A549 treated with Mapracorat at 1 μM for 4 hours (cell line): ENCODE measurements at places on chromosomes 1 and 21. TPM values are rescaled to one million over a fixed set of nuclear protein-coding genes. Genes with fewer than 3 reads are reported as not detected.

Gene PDZK1
- total RNA-seq, result 0.72 to 1.1 TPM (median 0.83 TPM) in 5 replicates

Gene DDR2
- 0.21 to 0.57 TPM (median 0.41 TPM) in 5 replicates for total RNA-seq

Gene FAM78B
- total RNA-seq, result 0.19 to 0.35 TPM (median 0.24 TPM) in 5 replicates

Gene RBM11
- total RNA-seq, result not detected in 5 replicates

Gene PCSK9
- total RNA-seq, result 2.0 to 3.8 TPM (median 3.0 TPM) in 5 replicates

Gene UQCRHL
- 5.8 to 8.9 TPM (median 6.2 TPM) in 5 replicates for total RNA-seq

Gene NHLH1
- total RNA-seq, result 0.38 to 0.74 TPM (median 0.39 TPM) in 5 replicates

Gene FAM163A
- 0.04 TPM in 1 of 5 replicates, not detected in the others for total RNA-seq

Gene MX2
- total RNA-seq, result 0.08 TPM in 1 of 5 replicates, not detected in the others

Gene ESPN
- total RNA-seq, result 0.55 to 1.0 TPM (median 0.68 TPM) in 5 replicates

Gene HTR6
- 0.15 to 0.22 TPM (median 0.19 TPM) in 4 of 5 replicates, not detected in the other for total RNA-seq

Gene WLS
- total RNA-seq, result 15.3 to 18.8 TPM (median 16.7 TPM) in 5 replicates

Gene IRF6
- total RNA-seq, result 0.14 to 0.22 TPM (median 0.18 TPM) in 5 replicates

Gene SLFNL1
- 0.04 TPM in 1 of 5 replicates, not detected in the others for total RNA-seq

Gene LCE6A
- total RNA-seq, result not detected in 5 replicates

Gene FBLIM1
- 21.8 to 34.6 TPM (median 27.8 TPM) in 5 replicates for total RNA-seq

Gene BARHL2
- total RNA-seq, result not detected in 5 replicates

Gene RHBDL2
- 1.6 to 2.8 TPM (median 1.8 TPM) in 5 replicates for total RNA-seq

Gene ARHGEF16
- total RNA-seq, result 3.2 to 6.1 TPM (median 4.8 TPM) in 5 replicates

Gene CLCA2
- 0.02 TPM in 1 of 5 replicates, not detected in the others for total RNA-seq

Gene ZNF678
- 1.1 to 2.4 TPM (median 1.7 TPM) in 5 replicates for total RNA-seq

Gene IVNS1ABP
- 24.7 to 27.7 TPM (median 25.7 TPM) in 5 replicates for total RNA-seq

Gene KRTAP24-1
- not detected in 5 replicates for total RNA-seq

Gene PRAMEF2
- 0.09 TPM in 1 of 5 replicates, not detected in the others for total RNA-seq

Gene ANGPTL7
- not detected in 5 replicates for total RNA-seq

Gene CNTN2
- total RNA-seq, result 0.08 TPM in 1 of 5 replicates, not detected in the others

Gene CHIA
- total RNA-seq, result not detected in 5 replicates

Gene LCE2D
- total RNA-seq, result not detected in 5 replicates

Gene TRIM63
- total RNA-seq, result 1.3 to 1.8 TPM (median 1.5 TPM) in 5 replicates

Gene LMX1A
- total RNA-seq, result not detected in 5 replicates

Gene CCDC185
- 0.06 TPM in 1 of 5 replicates, not detected in the others for total RNA-seq

Gene HCRTR1
- total RNA-seq, result not detected in 5 replicates

Gene CFAP107
- total RNA-seq, result not detected in 5 replicates

Gene OBSCN
- 4.5 to 5.5 TPM (median 4.9 TPM) in 5 replicates for total RNA-seq

Gene RGS8
- not detected in 5 replicates for total RNA-seq

Gene TEDDM1
- not detected in 5 replicates for total RNA-seq

Gene C1orf87
- total RNA-seq, result not detected in 5 replicates

Gene TBX15
- total RNA-seq, result 0.03 to 0.08 TPM (median 0.07 TPM) in 4 of 5 replicates, not detected in the other

Gene ADAM30
- not detected in 5 replicates for total RNA-seq

Gene TOMM40L
- 10.0 to 12.8 TPM (median 11.8 TPM) in 5 replicates for total RNA-seq

Gene SLC44A3
- 1.2 to 2.4 TPM (median 1.6 TPM) in 5 replicates for total RNA-seq

Gene WDR64
- total RNA-seq, result not detected in 5 replicates

Gene DNASE2B
- not detected in 5 replicates for total RNA-seq

Gene ROR1
- total RNA-seq, result 7.6 to 9.8 TPM (median 8.4 TPM) in 5 replicates

Gene PODN
- not detected in 5 replicates for total RNA-seq

Gene OR2M5
- total RNA-seq, result not detected in 5 replicates

Gene NID1
- total RNA-seq, result 5.4 to 9.5 TPM (median 7.6 TPM) in 5 replicates

Gene RAD54L
- total RNA-seq, result 8.2 to 12.0 TPM (median 10.7 TPM) in 5 replicates

Gene PTPRF
- 81.1 to 113 TPM (median 93.5 TPM) in 5 replicates for total RNA-seq

Gene ADORA1
- 0.50 to 0.74 TPM (median 0.68 TPM) in 5 replicates for total RNA-seq
